ENCODE measurements at places on chromosomes 12 and 14.

DNA sequence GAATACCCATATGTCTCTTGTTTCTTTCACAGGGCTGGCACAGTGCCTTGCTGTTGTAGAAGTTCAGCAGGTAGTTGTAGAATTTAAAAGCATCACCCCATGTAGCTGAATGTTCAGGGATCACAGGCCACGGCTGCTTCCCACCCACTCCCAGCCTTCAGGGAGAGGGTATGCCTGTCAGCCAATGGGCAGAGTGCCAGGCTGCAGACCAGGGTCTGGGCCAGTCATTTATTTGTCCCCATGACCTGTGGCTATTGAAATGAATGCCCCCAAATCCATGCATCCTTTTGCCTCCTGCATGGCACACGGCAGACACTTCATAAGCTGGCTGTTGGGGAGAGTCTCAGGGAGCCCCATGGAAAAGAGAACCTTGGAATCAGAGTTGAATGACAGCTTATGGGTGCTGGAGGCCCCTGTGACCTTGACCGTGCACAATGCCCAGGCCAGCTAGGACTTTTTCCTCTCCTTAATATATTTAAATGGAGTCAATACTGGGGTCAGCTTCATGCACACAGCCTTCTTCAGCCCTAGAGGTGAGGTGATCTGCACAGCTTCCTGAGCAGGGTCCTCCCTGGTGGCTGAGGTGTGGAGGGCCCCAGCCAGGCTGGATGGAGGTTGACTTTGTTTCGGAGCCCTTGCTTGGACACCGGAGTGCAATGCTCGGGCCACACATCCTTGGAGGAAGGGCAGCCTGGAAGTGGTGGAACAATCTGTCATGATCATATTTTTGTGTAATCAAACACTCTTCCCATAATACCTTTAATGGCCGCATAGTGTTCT lies 45.3 kb downstream of the PRMT8 start:
- DNase-seq = no peak

GRCh38 chr12:113333877-113334785 lies 778 bp downstream of the SLC8B1 start:
- no peak for DNase-seq

- DNase-seq = no peak
Measured at GRCh38 chr12:68667896-68668295, 18.9 kb upstream of the NUP107 start.

- no peak for DNase-seq
Measured at GRCh38 chr14:64930085-64930843, 12.3 kb downstream of the GPX2 start.

GRCh38 chr12:52628841-52629240 lies 10.5 kb upstream of the KRT73 start:
- no peak for DNase-seq

DNA sequence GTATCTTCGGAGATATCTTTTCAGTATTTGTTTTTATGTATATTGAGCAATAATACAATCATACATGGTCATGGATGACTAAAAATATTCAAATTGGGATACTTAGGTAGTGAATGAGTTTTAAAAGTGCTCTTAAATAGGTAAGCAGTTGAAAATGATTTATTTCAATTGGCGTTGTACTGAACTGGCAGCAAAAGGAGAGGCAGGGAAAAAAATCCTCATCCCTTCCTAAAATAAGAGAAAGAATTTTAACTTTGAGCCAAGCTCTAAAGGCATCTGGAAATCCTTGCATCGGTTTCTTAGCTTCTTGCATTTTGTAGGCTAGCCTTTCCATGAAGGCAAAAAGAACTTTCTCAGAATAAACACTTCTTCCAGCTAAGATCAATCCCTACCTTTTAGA lies 125.2 kb downstream of the MGST1 start:
- no peak for DNase-seq

DNA sequence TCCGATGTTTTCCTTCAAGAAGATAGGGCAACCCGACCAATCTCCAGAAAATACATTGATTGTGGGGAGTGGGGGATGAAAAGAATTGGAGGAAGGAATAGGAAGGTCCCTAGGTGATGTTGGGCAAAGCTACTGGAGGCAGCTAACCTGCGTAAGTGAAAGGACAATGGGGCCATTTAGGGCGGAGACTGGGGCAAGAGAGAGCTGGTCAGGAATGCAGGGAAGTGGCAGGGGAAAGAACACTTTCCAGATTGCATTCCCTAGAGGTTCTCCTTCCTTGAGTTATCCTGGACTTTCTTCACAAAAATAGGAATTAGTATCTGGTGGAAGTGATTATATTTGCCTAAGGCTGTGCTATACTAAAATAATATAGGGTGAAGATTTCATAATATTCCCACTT lies 151.8 kb upstream of the HMGA2 start:
- DNase-seq = no peak

DNA sequence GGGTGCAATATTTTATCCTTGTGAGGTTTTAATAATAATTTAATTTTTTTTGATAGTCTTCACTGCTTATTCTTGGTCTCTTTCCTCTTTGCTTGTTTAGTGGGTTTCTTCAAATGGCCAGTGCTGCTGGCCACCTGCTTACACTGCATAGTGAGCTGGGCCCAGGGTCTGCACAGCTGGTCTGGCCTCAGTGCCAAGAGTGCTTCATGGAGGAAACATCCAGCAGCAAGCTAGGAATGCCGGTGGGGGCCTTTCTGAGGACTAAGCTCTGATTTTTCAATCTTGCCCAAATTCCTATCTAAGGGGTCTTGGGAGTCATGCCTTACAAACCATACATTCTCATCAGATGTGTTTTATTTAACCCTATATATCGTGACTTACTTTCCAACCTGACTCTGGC lies 13.3 kb upstream of the BDKRB2 start:
- DNase-seq = no peak

GRCh38 chr12:52873832-52874572 lies 25.2 kb upstream of the KRT78 start:
- DNase-seq = no peak
